ENCODE measurements at places on chromosomes 5 and 9.

DNA sequence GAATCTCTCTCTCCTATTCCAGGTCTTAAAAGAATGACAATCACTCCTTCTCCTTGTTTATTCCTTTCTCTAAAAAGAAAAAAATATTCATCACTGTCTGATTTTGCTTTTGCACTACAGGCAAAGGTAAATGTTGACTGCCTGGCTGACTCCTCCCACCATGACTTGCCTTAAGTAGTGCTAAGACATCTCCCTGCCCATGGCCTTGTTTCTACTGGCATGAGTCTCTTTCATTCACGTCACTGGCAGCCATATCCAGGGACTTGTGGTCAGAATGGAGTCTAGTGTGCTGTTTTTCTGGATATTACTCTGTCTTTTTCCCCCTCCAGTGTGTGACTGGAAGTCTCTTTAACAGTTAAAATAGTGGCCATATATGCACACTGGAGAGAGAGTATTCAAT lies 522.9 kb upstream of the DAB2 start:
- no peaks in the 10 kb centered on the region for H3K27me3 ChIP-seq
- DNase-seq, result no peak
- H3K4me3 ChIP-seq, result no peak overlapping the region
- H3K36me3 ChIP-seq, result no peaks in the 10 kb centered on the region

DNA sequence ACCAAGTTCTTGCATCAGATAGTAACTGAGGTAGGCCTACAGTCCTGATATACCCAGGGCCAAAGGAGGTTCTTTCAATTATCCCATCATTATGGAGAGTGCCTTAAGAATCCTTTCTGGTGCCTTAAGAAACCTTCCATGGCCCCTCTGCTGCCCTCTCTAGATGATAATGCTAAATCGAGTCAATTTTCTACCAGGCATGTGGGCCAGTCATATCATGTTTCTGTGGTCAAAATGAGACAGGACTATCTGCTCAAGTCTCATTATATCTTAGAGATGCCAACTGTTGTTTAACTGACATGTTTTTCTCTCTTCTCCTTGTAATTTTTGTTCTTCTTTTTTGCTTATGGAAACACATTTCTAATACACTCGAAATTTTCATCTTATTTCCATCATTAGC lies 127.6 kb downstream of the EDIL3 start:
- no peaks in the 10 kb centered on the region for H3K4me1 ChIP-seq
- no peak for DNase-seq
- H3K27me3 ChIP-seq, result no peaks in the 10 kb centered on the region

GRCh38 chr5:6713274-6714225 lies at the start of gene TENT4A:
Gene TENT4A, plus strand, starts transcription at chr5:6713432. Its CDS starts 552 bp downstream, at chr5:6713984.
- DNase-seq, result peak; percentile 81
- H3K4me3 ChIP-seq, result peak within 1 kb of the TSS; percentile 93
- no peaks in the 10 kb centered on the region for H3K27me3 ChIP-seq
- peaks cover 3% of the 10 kb centered on the region for H3K36me3 ChIP-seq

DNA sequence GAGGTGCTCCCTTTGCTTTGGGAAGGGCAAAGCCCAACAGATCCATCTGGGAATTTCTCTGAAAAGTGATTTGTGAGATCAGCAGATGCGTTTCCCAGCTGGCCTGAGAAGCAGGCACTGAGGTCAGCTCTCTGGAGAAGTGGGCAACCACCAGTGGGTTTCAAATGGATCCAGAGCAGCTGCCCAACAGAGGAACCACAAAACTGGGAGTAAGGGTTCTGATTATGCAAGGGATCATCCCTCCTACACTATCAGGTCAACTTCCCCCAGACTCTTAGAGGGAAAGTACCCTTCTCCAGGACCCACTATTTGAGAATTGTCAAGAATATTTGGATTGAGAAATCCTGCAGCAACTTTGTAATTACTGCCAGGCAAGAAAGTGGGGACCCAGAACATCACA lies 21.7 kb downstream of the CCL28 start:
- no peaks in the 10 kb centered on the region for H3K4me1 ChIP-seq
- no peak overlapping the region for H3K4me3 ChIP-seq
- H3K36me3 ChIP-seq, result no peaks in the 10 kb centered on the region
- DNase-seq, result no peak
- H3K27me3 ChIP-seq, result no peaks in the 10 kb centered on the region

- H3K4me1 ChIP-seq, result no peaks in the 10 kb centered on the region
- no peak overlapping the region for H3K27ac ChIP-seq
- H3K36me3 ChIP-seq, result no peaks in the 10 kb centered on the region
- H3K4me3 ChIP-seq, result no peak overlapping the region
Measured at GRCh38 chr5:35785601-35786085, 71.0 kb upstream of the IL7R start.

GRCh38 chr5:77170196-77170890 lies 40.1 kb upstream of the PDE8B start:
- no peaks in the 10 kb centered on the region for H3K27me3 ChIP-seq
- H3K27ac ChIP-seq, result no peak overlapping the region
- H3K4me1 ChIP-seq, result peaks cover 25% of the 10 kb centered on the region
- H3K4me3 ChIP-seq, result no peak overlapping the region
- no peaks in the 10 kb centered on the region for H3K36me3 ChIP-seq

DNA sequence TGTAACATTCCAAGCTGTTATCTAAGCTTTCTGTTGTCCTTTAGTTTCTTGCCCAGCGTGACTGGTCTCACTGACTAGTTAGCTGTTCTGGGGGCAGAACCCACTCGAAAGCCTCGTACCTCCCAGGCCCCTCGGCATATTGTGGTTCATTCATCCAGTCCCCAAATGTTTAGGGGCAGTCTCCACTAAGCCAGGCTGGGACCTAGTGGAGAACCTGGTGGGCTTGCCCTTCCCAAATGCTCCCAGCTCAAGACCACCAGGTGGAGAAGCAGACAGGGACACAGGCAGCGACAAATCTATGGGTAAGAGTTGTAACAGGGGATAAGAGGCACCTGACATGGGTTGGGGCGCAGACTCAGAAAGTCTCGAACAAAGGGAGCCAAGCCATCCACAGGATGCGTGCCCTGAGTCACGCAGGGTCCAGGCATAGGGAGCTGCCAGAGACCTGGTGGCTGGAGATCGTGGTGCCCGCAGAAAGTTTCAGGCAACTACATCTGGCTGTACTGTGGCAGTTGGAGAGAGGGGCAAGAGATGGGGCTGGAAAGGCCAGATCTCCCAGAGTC lies 851 bp upstream of the EEIG1 start:
- peak overlapping the region; percentile 89 for H3K27ac ChIP-seq
- H3K4me1 ChIP-seq, result peaks cover 20% of the 10 kb centered on the region
- peak overlapping the region; percentile 71 for H3K4me3 ChIP-seq
- H3K36me3 ChIP-seq, result no peaks in the 10 kb centered on the region

Measured in ascending aorta (tissue), 2 donors.